ENCODE measurements at places on chromosomes 5 and 9.

- no peak for DNase-seq
Observed at GRCh38 chr9:114350636-114351401, 21.1 kb downstream of the ORM2 start.

GRCh38 chr5:67170767-67171166 is 25.8 kb downstream of the CD180 start:
- DNase-seq = no peak

GRCh38 chr9:84293001-84293798 is 47.4 kb downstream of the SLC28A3 start:
- no peak for DNase-seq

GRCh38 chr9:117555964-117556629 is 141.2 kb upstream of the ASTN2 start:
- DNase-seq = peak; percentile 18

DNA sequence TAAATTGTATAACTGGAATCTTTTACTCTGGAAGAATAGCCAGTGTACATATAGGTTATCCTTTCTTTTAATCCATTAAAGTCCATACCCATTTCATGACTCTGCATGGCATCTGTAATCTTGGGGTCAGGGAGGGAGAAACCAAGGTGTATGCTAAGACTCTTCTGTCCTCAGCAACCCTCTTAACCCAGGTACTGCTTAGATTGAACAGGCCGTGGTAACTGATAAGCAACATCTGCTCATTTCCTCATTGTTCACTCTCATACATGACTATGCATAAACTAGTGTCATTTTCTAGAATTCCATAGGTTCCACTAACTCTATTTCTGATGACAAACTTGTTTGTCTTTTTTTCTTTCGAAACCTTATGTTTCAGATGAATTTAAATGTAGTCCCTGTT is 69.3 kb upstream of the IFNE start:
- no peak for DNase-seq

GRCh38 chr9:19231126-19231903 is 822 bp downstream of the DENND4C start:
- peak; percentile 19 for DNase-seq

GRCh38 chr5:23314827-23315226 is 192.6 kb upstream of the PRDM9 start:
- no peak for DNase-seq

DNA sequence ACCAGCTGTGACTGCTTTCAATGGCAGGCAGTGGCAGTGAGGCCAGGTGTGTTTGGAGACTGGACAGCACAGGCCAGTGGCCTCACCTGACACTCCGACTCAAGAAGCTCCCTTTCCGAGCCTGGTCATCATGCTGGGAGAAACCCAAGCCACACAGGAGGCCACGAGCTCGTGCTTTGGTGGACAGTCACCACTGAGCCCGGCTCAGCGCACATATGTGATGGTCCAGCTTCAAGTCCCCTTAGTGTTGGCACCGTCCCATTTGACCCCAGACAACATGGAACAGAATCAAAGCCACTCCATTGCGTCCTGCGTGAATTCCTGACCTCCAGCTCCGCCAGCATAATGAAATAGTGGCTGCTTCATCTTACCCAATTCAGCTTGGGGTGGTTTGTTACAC is 64.0 kb upstream of the PPP1R26 start:
- DNase-seq = no peak

DNA sequence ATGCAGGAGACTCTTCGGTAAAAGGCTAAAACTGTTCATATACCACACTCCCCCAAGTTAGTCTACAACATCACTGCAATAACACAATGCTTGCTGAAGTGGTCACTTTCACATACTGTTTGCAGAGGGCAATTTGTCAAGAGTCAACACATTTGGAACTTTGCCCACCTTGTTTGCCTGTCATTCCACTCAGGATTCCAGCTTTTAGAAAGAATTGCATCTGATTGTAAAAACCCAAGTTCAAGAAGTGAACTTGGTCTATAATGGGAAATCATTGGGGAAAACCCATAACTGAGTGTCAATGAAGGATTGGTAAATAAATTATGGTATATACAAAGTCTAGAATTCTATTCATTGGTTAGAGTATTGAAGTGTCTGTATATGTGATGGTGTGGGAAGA is 120.5 kb downstream of the GADD45G start:
- no peak for DNase-seq

- no peak for DNase-seq
Observed at GRCh38 chr9:3385871-3386270, 139.9 kb downstream of the RFX3 start.

- no peak for DNase-seq
Observed at GRCh38 chr9:20009606-20010005, 220.8 kb upstream of the SLC24A2 start.

DNA sequence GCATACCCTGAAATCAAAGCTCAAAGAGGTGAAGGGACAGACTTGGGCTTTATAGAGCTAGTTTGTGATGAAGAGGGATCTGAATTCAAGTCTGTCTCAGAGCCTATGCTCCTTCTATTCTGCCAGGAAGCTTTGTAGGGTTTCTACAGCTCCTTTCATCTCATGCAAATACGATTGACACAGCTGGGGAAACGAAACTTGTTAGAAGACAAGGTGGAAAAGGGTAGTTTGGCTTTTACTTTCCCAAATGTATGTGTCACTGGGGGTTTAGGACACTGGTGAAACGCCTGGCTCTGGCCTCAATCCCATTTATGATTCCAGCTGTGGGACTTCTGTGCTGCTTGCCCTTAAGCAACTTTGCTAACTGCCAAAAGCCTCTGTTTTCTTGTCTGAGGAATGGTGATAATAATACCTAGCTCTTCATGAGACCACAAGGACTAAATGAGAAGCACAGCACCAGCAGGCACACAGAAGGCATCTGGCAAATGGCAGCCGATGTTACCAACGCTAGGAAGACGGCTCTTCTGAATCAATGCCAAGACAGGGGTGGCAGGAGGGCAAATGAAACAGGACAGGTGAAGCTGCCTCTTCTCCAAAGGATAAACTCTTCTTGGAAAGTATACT is 70.3 kb upstream of the EQTN start:
- no peak for DNase-seq

All from NCI-H1694 treated with DMSO at 0.1 percent for 48 hours (cell line).